ENCODE measurements at places on chromosomes 2 and 18.

- DNase-seq = no peak
Observed at GRCh38 chr18:79368681-79369080, 27.0 kb upstream of the NFATC1 start.

DNA sequence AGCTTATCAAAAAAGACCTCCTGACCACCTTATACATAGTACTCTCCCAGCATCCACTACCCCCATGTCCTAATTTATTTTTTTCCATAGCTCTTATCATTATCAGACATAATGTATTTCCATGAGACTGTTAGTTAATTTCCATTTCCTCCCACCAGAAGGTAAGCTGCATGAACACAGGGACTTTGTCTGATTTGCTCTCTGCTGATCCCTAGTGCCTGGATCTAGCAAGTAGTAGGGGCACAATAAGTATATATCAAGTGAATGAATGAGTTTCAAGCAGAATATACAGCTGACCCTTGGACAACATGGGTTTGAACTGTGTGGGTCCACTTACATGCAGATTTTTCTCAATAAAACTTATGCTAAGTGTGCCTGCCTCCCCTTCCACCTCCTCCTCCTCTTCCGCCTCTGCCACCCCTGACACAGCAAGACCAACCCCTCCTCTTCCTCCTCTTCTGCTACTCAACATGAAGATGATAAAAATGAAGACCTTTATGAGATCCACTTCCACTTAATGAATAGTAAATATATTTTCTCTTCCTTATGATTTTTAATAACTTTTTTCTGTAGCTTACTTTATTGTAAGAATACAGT is 53.8 kb downstream of the CTAGE1 start:
- no peak for DNase-seq

GRCh38 chr18:75088622-75089211 is 120.2 kb downstream of the PTGR3 start:
- no peak for DNase-seq

GRCh38 chr2:40827392-40827791 is 375.5 kb upstream of the SLC8A1 start:
- no peak for DNase-seq

DNA sequence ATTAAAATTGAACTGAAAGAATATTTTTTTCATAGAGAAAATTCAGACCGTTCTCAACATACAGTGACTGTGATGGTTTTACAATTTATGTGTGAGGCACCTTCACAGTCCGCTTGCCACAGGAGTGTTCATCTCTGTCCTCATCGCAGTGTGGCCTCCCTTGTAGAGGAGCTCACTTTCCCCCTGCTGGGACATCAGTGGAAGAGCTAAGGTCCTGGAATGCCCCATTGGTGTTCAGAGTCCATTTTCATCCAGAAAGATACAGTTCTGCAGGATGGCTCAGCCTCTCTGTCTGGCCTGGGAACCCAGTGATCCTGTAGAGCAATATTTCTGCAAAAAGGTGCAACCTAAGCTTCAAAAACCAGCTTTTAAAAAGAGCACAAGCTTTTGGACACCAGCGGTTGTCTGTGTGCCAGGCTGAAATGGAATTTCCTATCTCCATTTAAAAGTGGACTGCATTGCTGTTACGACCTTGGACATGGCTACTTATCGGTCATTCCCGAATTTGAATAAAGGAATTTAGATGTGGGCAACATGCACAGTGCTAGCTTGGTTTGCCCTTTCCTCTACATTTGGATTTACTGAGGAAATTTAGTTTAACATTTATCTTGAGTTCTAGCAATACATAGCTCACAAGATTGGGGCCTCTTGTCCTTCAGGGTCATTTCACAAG is 26.7 kb upstream of the FAM237A start:
- no peak for DNase-seq

- no peak for DNase-seq
Observed at GRCh38 chr2:28427741-28428415, 35.2 kb downstream of the FOSL2 start.

DNA sequence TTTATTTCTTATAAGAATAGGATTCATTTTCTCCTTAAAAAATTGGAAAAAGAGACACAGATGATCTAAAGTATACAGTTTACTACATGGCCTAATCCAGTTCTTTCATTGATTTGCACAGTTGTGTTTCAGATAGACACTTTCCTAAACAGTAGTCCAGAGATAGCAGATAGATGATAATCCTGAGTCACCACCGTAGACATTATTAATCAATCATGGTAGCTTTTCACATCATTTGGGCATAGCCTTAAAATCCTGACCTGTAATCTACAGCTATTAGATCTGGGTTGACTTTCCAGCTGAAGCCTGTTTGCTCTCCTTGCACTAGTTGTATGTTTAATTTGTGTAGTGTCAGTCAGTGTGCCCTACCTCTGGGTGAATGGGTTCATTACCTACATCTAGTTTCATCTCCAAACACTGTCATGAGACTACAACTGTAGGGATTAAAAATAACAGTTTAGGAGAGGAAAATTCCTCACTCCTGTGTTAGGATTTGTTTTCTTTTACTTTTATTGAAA is 14.1 kb downstream of the C18orf63 start:
- DNase-seq = peak; percentile 25

- no peak for DNase-seq
Observed at GRCh38 chr2:109689182-109689930, 75.2 kb downstream of the SOWAHC start.

DNA sequence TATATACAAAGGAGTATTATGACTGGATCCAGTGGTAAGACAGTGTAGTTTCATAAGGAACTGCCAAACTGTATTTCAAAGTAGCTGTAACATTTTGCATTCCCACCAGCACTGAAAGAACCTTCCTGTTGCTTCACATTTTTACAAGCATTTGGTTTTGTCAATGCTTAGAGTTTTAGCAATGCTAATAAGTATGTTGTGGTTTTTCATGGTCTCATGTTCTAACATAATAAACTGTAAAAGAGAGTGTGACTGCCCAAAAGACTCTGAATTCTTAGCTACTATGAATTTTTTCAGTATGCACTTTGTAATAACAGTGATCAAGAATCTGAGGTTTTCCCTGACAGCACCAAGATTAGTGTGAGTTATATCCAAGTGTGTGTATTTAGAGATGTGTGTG is 604.2 kb downstream of the XIRP2 start:
- DNase-seq = no peak

GRCh38 chr2:26363323-26363722 is 16.7 kb upstream of the ADGRF3 start:
- peak; percentile 19 for DNase-seq

GRCh38 chr2:64250751-64251423 is 106.7 kb upstream of the PELI1 start:
- DNase-seq = no peak

GRCh38 chr2:86048888-86049287 is 56.8 kb downstream of the POLR1A start:
- no peak for DNase-seq

DNA sequence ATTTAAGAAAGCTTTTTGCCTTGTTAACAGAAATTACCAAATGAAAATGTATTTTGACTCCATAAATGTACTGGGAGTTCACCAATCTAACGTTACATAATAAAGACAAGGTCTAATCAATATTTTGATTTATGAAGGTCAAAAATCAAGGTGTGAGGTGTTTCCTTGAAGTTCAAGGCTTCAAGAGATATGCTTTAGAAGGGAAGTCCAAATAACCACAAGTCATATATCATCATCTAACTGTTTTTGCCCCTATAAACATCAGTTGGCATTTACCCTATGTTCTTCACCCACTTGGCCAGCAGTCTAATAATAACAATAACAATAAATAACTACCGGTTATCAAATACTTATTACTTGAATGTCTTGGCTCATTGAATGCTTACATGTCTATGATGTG is 196.1 kb upstream of the ID2 start:
- no peak for DNase-seq

GRCh38 chr2:185780890-185781289 is 42.3 kb downstream of the FSIP2 start:
- no peak for DNase-seq

DNA sequence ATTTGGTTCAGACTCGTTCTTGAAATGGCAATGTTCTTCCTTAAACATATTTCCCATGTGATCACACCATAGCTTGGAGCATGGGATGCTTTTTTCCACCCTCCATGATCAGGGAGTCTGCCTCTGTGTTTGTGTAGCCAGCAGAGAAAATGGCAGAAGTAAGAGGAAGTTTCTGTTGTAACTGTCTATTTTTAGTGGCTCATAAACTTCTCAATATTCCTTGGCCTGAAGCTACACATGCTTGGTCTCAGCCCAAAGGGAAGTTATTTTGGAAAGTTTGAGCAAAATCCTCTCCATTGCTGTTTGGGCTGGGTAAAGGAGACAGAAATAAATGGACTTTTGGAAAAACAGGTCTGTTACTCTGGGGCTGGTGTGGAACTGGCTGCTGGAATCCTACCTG is 33.4 kb upstream of the ITGA6 start:
- DNase-seq = no peak

GRCh38 chr2:128271597-128271910 is 47.1 kb downstream of the HS6ST1 start:
- no peak for DNase-seq

- no peak for DNase-seq
Observed at GRCh38 chr2:177106212-177106611, 106.4 kb upstream of the HNRNPA3 start.

GRCh38 chr2:162242586-162243280 is 512 bp downstream of the FAP start:
- DNase-seq = no peak

GRCh38 chr18:3273042-3273441 is 11.1 kb downstream of the MYL12B start:
- DNase-seq = no peak

DNA sequence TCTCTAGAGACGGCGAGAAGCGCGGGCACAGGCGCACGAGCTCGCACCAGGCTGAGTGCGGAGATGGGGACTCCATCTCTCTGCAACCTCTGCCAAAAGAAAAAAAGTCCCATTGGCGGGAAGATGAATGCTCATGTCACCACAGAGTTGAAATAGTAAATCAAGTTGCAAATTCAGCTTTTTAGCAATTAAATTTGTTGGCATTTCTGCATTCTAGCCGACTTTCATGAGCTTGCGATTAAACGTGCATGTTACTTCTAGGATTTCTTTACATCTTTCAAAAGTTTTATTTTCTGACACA is 588 bp downstream of the CHAC2 start:
- no peak for DNase-seq

GRCh38 chr2:45009928-45010701 is 863 bp upstream of the SIX2 start:
- no peak for DNase-seq

GRCh38 chr2:234879671-234880455 is 72.0 kb upstream of the SH3BP4 start:
- peak; percentile 5 for DNase-seq

DNA sequence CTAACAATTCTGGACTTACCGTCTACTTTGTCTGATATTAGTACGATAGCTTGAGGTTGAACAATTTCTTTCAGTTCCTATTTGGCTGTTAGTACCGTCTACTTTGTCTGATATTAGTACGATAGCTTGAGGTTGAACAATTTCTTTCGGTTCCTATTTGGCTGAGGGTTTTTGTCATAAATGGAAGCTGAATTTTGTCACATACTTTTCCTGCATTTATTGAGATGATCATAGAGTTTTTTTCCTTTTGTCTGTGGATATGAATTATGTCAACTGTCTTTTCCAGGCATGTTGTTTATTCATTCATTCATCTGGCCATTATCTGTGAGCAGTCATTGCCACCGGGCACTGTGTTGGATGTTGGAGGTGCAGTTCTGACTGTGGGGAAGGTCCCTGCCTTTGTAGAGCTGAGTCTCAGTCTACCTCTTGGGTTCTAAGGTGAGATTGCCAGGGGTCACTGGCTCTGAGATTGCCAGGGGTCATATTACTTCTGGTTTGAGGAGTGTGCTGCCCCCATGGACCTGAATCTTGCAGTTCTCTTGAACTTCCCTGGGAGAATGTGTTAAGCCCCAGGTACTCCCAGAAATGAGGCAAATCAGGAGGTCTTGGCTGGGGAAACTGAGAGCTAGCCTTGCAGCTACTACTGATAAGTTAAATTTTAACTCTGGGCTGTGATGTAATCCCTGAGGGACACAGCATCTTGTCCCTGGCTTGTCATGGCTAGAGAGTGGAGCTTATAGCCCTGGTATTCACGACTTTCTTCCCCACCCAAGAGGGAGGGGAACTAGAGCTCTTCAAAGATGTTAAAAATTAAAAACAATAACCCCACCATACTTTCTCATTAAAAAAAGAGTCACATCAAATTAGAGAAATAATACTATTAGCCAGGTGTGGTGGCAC is 89.1 kb upstream of the MBOAT2 start:
- no peak for DNase-seq

DNA sequence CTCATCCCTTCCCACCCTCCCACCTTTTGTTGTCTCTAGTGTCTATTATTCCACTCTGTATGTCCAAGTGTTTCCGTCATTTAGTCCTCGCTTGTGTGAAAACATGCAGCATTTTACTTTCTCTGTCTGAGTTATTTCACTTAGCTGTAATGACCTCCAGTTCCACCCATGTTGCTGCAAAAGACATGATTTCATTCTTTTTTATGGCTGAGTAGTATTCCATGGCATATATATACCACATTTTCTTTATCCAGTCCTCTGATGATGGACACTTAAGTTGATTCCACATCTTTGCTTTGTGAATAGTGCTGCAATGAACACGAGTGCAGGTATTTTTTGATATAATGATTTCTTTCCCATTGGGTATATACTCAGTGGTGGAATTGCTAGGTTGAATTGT is 296.7 kb downstream of the MBD5 start:
- no peak for DNase-seq

- peak; percentile 11 for DNase-seq
Observed at GRCh38 chr2:215880970-215881369, 132.4 kb downstream of the MREG start.

DNA sequence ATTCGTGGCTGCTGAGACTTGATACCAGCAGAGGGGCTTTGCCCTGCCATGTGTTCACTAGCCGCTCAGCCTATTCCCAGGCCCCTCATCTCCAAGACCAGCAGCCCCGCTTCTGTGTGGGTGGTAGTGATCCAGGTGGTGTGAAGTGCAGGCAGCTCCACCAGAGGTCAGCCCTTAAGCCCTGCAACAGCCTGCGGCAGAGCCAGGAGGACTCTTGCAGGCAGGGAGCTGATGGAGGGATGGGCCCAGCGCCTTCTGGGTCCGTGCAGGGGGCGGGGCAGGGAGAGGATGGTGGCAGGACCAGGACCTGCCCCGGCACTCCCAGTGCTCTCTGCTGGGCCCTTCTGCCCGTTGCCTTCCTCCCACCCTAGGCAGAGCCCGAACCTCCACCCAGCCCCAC is 162.0 kb downstream of the SH3BP4 start:
- DNase-seq = no peak

DNA sequence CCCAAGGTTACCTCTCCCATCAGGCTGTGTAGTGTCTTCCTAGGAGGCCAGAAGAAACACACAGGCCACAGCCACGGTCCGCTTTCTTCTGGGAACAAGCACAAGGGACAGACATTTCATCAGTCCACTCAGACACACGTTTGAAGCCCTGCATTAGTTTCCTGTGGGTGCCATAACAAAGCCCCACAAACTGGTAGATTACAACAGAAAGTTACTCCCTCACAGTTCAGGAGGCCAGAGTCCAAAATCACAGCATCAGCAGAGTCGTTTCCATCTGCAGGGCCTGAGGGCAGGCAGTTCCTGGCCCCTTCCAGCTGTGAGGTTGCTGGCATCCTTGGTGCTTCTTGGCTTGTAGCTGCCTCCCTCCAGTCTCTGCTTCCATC is 8.8 kb upstream of the PRLH start:
- DNase-seq = no peak

Data from erythroblast (primary cell).